Activated CD4-positive, alpha-beta T cell treated with anti-CD3 and anti-CD28 coated beads, Interleukin-2, amount 10 ng/mL, durations not matched to agents 7 days and 5 days (primary cell): ENCODE measurements at places on chromosomes 12 and 14.

GRCh38 chr12:106246891-106247673 is 738 bp downstream of the CKAP4 start:
- peak; percentile 53 for DNase-seq

- DNase-seq, result no peak
Measured at GRCh38 chr12:27285403-27285802, 41.3 kb downstream of the STK38L start.

- no peak for DNase-seq
Measured at GRCh38 chr12:79897617-79898016, 37.3 kb downstream of the PPP1R12A start.

DNA sequence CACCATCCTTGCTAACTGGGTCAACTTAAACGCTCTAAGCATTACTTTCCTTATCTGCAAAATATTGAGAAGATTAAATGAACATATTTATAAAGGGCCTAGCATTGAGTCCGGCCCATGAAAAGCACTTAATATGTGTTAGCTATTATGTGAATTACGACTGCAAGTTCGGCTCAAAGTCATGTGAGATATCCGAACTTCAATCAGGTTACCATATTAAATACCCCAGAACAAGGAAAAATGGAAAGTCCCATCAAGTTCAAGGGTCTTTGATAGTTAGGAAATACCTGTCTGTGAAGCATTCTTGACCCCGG is 487 bp upstream of the NRDE2 start:
- no peak for DNase-seq

- no peak for DNase-seq
Measured at GRCh38 chr12:53492188-53492587, 7.1 kb downstream of the MAP3K12 start.

DNA sequence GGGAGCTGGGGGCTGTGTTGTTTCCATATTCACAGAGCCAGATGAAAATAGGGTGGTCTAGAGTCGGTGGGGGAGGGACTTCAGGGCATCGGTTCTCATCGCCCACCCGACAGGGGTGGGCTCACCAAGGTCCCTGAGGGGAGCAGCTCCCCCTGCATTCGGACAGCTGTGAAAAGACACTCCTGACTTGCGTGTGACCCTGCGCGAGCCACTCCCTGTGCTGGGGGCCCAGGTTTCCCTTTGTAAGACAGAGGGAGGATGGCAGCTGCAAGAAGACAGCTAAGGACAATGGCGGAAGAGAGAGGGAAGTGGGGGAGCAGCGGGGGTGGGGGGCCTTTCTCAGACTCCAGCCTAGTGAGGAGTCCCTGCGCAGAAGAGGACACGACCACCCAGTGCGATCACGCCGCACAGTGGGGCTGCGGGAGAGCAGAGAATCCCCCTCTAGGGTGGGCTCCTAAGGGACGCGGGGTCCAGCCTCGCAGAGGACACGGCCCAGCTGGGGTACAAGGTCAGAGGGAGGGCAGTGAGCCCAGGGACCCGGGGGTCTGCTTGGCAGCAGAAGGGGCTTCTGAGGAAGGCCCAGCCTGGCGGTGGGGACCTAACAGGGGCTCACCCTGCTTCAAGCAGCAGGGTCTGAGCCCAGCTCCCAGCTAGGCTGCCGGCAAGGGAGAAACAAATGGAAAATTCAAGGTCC is 326.9 kb upstream of the DIO3 start:
- DNase-seq, result no peak

- DNase-seq, result no peak
Measured at GRCh38 chr12:116074686-116075085, 202.8 kb downstream of the MED13L start.

DNA sequence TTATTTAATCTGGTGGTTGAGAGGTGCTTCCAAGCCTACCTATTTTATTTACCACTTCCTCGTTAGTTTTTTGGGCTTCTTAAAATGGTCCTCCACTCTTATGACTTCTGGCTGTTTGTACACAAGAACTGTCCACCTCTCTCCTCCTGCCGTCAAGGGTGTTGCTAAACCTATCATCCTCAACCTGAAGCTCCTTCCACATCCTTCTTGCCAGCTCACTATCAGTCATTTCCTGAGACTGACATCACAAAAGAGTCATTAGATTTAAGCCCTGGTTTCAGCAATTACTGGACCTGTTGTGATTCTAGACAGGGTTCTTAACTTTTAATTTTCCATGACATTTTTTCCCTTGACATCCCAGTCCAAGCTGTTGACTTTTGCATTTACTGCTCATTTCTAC is 91.9 kb downstream of the BICD1 start:
- DNase-seq, result no peak

DNA sequence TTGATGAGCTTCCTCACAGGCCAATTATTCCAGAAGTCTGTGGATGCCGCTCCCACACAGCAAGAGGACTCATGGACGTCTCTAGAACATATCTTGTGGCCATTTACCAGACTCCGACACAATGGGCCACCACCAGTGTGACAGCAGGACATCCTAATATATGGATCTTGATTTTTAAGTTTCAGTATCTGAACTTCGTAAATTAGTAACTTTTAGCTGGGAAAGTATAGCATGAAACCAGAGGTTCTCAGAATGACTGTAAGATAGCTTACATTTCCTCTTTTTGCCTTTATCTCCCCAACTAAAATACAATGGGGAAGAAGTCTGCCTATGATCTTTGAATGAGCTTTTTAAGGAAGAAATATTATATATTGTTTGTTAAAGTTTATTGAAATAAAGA is 87.0 kb downstream of the DNAI7 start:
- no peak for DNase-seq
